ENCODE measurements at places on chromosomes 3 and 15. TPM values are rescaled to one million over a fixed set of nuclear protein-coding genes. Genes with fewer than 3 reads are reported as not detected.

DNA sequence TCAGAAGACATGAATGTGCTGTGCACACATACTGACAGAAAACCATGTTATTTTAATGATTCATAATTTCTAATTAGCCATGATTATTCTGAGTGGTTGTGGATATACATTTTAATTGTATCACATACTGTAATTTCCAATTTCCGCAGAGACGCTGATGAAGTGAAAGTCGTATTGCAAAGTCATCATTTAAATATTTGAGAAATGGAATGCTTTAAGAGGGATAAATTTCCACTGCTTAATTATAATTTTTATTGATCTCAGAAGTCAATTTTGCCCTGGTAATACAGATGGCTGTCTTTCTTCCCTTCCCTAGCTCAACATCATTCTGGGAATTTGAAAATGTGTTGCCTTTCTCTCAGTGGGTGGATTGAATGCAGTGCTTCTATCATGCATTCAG lies 819.3 kb downstream of the ROBO2 start:
- DNase-seq, result no peak

DNA sequence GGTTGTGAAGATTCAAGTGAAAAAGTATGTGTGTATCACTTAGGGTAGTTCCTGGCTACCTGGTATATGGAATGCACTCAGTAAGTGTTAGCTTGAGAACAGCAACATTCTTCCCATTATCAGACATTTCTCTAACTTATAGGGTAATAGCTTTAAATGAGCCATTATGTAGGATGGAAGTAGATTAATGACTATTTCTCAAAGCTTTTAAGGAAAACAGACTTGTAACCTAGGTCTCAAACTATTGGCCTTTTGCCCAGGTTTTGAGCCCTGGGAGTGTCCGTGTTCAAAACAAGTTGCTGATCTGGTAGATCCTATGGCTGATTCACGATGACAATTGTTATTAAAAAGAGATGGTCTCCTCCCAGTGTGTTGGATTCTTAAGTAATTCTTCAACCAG lies 129.1 kb upstream of the UMPS start:
- no peak for DNase-seq

Gene POLR2M
- polyA plus RNA-seq, result 86.9 TPM

DNA sequence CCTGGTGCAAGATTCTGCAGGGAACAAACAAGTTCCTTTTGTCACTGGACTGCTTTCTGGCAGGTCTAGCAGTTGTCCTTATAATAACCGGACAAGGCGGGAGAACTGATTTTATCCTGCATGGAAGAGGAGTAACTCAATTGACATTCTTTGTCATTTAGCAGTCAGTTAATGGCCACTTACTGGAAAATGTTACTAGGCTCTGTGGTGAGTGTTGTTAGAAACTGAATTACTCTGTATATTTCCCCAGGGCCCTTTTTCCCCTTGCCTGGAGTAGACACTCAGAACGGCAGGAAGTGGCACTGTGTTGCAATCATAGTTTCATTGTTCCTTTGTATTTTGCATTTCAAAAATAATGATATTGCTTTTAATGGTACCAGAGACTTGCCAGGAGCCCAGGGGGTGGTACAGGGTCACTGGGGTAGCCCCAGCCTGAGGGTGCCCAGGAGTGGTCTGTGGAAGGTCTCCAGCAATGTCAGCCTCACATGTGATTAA lies 318.6 kb upstream of the LRRFIP2 start:
- no peak for DNase-seq

Gene TM4SF18
- 23.1 TPM for polyA plus RNA-seq

GRCh38 chr3:20054549-20054987 lies 14.3 kb downstream of the KAT2B start:
- no peak for DNase-seq

GRCh38 chr3:95521396-95521795 lies 1293.0 kb upstream of the EPHA6 start:
- no peak for DNase-seq

Gene NISCH
- 99.3 TPM for polyA plus RNA-seq

DNA sequence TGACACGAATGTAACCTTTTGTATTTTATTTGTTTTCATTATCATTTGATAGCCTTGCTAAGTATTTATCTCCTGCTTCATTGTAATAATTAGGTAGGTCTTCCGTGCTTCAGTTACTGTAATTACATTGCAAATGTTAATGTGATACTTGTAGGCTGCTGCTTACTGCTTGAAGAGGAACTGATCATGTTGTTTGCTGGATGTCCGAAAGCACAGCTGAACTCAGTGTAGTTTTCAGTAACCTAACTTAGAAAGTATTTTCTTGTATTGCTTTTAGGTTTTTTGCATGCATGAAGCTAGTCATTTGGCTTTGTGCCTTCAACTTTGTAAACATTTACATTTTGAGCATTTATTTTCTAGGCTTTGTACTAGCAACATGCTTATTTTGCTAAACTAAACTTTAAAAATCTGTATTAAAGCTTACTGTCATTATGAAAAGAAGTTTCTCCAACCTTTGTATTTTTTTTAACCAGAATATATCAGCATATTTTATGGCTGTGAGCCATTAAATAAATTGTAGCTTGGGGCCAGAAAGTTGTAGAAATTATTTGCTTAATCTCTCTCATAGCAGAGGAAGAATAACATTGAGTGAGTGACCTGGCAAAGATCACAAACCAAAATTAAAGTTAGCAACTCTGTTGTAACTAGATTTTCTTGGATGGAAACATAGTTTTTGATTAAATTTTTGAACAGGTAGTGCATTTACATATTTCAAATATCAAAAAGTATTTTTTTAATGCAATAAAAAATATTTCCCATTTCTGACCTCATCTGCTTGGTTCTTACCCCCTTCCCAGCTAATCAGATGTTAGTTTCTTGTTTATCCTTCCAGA lies 30.7 kb downstream of the SACM1L start:
- no peak for DNase-seq

Gene FAM81A
- 25.9 TPM for polyA plus RNA-seq
